ENCODE measurements at places on chromosomes 6 and 20.

DNA sequence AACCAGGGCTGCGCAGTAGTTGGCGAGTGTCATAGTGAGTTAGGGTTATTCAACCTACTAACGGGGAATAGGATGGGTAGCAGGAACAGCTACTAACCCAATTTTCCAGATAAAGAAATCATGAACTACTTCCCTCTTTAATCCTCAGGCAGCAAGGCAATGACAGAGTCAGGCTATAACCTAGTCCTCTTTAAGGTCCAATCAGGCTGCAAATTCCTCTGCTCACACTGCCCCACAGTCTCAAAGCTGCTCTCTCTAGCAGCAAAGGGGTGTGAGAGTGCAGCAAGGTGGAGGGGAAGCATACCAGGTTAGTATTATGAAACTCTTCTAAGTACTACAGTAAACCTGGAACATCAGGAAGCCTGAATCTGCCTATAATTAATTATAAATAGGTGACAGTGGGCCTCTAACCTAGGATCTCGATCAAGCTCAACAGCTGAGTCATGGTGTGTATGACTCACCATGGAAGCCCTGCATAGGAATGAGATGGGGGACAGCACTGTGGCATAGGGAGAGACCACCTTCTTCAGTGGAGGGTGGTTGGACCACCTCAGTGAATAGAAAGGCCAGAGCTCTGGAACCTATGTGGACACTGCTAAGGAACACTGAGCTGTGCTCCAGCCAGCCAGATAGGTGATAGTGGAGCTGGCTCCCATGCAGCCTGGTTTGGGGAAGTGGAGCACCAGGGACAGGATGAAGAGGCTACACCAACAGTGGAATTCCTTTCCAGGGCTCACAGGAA is 7.9 kb downstream of the PEX6 start:
- no peak for DNase-seq

DNA sequence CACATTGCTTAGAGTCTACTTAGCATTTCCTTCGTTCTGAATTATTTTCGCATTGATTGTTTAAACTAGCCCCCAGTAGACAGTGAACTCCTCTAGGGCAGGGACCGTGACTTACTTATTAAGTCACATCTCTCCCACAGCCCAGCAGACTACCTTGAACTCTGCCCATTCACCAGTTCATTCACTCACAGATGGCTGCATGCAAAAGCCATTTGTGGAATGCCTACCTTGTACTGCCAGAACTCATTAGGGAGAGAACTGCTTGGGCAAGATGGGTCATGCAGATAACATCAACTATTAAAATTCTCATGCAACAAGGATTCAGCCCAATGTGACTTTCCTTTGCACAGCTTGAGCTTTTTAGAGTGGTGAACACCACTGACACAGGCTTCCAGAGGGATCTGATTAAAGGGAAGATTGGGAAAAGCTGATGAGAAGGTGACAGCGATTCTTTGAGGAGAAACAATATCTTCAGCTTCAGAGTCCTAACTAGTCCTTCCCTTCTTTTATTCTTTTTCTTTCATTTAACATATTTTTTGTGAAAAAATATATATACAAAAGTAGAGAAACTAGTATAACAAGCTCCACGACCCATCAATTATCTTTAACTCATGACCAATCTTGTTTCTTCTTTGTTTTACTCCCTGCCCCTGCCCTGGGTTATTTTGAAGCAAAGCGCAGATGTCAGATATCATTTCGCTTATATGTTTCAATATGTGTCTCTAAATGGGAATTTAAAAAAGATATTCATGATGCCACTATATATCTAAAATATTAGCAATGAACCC is 273.9 kb downstream of the CDC5L start:
- DNase-seq: no peak

GRCh38 chr20:43975096-43975768 is 60.6 kb downstream of the TOX2 start:
- DNase-seq: no peak

DNA sequence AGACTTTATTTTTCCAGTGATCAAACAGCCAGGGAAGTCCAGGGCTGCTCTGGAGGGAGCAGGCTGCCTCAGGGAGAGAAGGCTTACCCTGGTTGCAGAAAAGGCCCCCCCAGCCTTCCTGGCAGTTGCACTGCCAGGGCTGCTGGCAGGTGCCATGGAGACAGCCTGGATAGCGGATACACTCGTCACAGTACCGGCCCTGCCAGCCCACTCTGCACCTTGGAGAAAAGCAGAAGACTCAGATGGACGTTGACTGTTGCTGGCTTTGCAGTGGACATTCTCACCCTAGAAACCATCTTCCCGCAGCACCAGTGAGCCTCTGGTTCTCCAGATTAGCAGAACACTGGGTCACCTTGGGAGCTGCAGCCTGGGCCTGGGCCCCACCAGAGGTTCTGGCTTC is 5.4 kb downstream of the DLL1 start:
- no peak for DNase-seq

DNA sequence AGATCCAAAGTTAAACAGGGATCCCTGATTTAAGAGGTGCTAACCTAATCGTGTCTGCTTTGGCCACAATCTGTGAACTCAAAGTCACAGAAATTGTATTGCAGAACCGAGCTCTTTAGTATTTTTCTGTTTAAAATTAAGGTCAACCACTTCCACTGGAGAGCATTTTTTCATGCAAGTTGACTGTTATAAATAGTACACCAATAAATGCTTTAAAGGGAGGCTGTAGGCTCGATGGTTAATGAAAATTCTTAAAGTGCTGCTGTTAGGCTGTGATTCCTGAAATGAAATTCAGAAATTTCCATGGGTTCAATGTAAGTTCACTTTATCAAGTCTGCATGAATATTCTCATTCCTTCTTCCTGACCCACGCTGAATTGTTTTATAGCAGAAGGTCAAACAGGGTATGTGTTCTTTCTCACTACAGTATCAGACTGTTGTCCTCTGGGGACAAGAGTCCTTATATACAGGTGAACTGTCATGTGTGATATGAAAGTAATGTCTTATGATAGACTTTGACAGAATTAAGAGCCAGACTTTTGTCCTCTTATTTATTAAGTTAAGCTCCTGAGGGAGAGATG is 92.5 kb upstream of the HDGFL1 start:
- no peak for DNase-seq
